Mononuclear cell (primary cell): ENCODE measurements at places on chromosomes 7 and 10. TPM values are rescaled to one million over a fixed set of nuclear protein-coding genes. Genes with fewer than 3 reads are reported as not detected.

The TLL2 gene
- total RNA-seq = not detected

The HYAL4 gene
- total RNA-seq = not detected

The DPYSL4 gene
- total RNA-seq = 0.21 TPM

The CUZD1 gene
- total RNA-seq = 0.42 TPM

The PKD2L1 gene
- under 0.01 TPM for total RNA-seq

The STEAP1B gene
- 1.8 TPM for total RNA-seq

The CPEB3 gene
- total RNA-seq = 1.6 TPM

The ADCYAP1R1 gene
- total RNA-seq = under 0.01 TPM

The HOGA1 gene
- not detected for total RNA-seq

The DYDC2 gene
- total RNA-seq = not detected

The PRLHR gene
- under 0.01 TPM for total RNA-seq

The LIPN gene
- 3.0 TPM for total RNA-seq

The OR2A12 gene
- not detected for total RNA-seq

The WNT8B gene
- total RNA-seq = not detected

The OIT3 gene
- total RNA-seq = 0.21 TPM

The IFIT5 gene
- total RNA-seq = 50.7 TPM

The SCART1 gene
- total RNA-seq = 1.5 TPM

The ANKRD2 gene
- not detected for total RNA-seq

The TRIM74 gene
- 0.21 TPM for total RNA-seq

The POLL gene
- total RNA-seq = 10.3 TPM

The CYP51A1 gene
- total RNA-seq = 45.7 TPM

The DNAJC12 gene
- not detected for total RNA-seq

The LAMB4 gene
- total RNA-seq = 0.10 TPM

The INMT gene
- total RNA-seq = 0.52 TPM

The SEC31B gene
- total RNA-seq = 17.9 TPM

The IKZF1 gene
- total RNA-seq = 231 TPM

The KLF6 gene
- 606 TPM for total RNA-seq

The C7orf33 gene
- not detected for total RNA-seq

The GIMAP2 gene
- total RNA-seq = 159 TPM

The SPAM1 gene
- total RNA-seq = not detected

The HOXA6 gene
- not detected for total RNA-seq

The LRIT2 gene
- total RNA-seq = not detected

The SPDYE2B gene
- total RNA-seq = 0.21 TPM

The TLX1 gene
- total RNA-seq = not detected

The GIMAP4 gene
- 47.9 TPM for total RNA-seq

The IPMK gene
- 3.5 TPM for total RNA-seq

The TUBB8 gene
- 0.21 TPM for total RNA-seq

The MSMB gene
- total RNA-seq = not detected

The ARHGEF35 gene
- total RNA-seq = 1.2 TPM

The PON1 gene
- not detected for total RNA-seq

The VENTX gene
- 2.0 TPM for total RNA-seq

The SPDYE2 gene
- 0.21 TPM for total RNA-seq

The NPC1L1 gene
- not detected for total RNA-seq

The SLK gene
- total RNA-seq = 75.2 TPM
